H7 (cell line): ENCODE measurements at places on chromosomes 12 and 14.

- DNase-seq, result no peak
Observed at GRCh38 chr12:19201661-19202060, 72.1 kb downstream of the PLEKHA5 start.

DNA sequence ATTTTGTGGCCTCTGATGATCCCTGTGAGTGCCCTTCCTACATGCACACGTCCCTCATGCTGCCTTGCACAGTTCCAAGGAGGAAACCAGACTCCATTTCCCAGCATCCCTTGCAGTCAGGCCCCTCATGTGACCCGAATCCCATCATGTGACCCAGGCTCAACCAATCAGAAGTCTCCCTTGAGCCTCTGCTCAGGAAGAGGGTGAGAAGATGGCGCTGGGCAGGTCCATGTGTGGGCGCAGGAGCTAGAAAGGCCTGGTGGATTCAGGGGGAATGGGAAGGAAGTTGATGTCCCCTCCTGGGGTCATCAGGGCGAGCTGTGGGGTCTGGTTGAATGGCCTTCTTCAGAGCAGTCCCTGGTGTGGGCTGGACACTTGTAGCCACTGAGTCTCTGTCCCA, 240.5 kb downstream of the ADGRD1 start:
- peak; percentile 24 for DNase-seq

DNA sequence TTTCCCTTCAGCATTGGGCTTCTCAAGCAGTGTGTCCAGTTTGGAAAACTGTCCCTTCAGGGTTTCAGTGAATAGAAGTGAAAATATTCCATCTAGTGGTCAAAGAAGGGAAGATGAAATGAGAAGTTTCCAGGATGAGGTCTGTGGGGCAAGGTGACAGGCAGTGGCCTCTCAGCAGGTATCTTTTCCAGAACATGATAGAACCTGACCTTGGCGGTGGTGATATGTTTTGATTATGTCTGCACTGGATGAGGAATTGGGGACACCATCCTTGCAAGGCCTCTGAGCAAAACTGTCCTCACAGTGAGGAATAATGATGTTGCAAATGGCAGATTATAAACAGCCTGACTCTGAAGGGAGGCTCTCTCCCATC, 4.7 kb downstream of the GPX2 start:
- no peak for DNase-seq

DNA sequence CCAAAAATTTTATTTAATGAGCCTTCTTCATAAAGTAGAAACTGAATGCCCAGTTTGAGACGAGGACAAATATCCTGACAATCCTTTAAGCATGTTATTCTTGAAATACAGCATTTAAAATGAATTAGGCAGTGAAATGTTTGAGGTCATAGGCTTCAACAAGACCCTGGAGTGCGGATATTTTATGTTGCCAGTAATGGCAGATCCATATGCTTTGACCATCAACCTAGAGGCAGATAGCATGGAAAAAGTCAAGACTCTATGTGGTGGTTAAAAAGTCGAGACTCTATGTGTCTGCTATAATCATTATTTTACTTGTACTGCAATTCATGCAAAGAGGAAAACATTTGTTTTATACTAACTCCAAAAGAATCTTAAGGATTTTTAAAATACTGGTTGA, 2.0 kb upstream of the MAP4K5 start:
- no peak for DNase-seq

DNA sequence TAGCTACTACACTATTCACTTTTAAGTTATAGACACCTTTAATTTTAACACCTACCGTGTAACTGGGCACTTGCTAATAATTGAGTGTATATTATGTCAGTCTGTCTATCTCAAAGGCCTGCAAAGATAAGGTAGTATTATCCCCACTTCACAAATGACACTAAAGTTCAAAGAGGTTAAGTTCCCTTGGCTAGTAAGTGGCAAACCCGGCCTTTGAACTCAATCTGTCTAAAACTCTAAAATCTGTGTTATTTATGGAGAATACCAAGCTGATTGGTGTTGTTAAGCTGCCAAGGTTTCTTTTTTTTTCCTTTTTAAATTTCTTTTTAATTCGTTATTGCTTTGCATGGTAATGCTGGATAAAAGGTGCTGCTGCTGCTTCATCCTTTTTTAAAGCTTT, 37.7 kb downstream of the YLPM1 start:
- no peak for DNase-seq

DNA sequence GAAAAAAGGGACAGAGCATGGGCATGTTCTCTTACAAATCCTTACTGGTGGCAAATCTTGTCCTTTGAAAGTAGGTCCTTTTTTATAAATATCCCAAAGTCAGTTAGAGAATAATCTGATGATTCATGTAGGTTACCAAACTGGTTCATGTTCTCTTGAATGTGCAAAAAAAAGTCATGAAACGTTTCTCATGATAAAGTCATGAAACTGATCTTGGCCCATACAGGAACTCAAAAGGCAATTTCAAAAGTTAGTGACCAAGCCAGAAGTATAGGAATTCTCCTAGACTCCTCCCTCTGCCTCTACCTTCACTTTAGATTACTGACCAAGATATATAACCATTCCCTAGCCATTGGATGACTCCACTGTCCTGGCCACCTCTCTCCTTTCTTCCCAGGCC, 27.3 kb upstream of the SPTSSA start:
- DNase-seq, result no peak

- peak; percentile 64 for DNase-seq
Observed at GRCh38 chr14:24392325-24393091, 6.3 kb upstream of the NYNRIN start.

GRCh38 chr12:128823216-128823915, 392 bp downstream of the SLC15A4 start:
- peak; percentile 86 for DNase-seq

GRCh38 chr12:76698316-76698715, 65.6 kb upstream of the ZDHHC17 start:
- DNase-seq, result no peak

DNA sequence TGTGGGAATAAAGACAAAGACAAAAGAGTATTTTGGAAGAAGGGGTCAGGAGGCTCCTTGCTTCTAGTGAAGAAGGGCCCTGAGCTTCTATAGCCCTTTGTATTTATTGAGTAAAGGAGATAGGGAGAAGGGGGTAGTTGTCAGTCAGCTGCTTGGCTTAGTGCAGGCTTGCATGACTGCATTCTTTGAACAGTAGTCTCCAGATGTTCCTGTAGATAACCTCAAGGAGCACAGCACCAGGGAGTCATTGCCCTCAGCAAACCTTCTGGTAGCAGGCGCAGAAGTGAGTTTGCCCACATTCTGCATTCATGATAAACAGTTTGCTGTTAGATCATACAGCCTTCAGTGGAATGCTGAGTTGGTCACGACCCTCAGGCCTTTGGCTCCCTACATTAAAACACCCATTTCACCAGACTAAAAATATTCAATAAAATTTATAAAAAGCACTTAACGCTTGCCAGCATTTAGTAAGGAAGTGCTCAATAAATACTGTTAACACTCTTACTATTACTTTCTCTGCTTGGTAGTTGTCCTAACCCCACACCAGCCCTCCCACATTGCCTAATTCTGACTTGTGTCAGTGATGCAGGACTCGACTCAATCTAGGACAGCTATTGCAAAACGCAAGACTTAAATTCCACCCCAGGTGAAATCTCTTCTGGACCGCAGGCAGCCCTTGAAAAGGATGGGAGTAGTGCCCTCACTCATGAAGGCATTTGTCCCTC, 3.0 kb upstream of the DHRS4 start:
- no peak for DNase-seq

GRCh38 chr12:103505371-103506236, 9.8 kb upstream of the C12orf42 start:
- DNase-seq, result no peak

DNA sequence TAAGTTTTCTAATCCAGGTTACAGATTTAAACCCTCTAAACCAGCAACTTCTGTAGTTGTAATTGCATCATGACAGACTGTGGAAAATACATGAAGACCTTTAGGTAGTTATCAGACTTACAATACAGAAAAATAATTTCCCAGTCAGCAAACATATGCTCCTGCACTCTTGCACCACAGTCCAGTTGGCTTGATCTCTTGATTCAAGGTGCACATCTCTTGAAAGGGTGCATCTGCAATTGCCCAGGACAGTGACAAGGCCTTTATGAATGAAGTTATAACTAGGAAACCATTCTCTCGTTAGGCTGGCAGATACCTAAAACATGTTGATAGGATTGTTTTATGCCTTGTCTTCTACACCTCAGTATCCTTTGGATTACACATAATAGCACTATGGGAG, 7.6 kb downstream of the PIWIL1 start:
- no peak for DNase-seq

GRCh38 chr14:56482310-56482911, 97.2 kb upstream of the TMEM260 start:
- peak; percentile 54 for DNase-seq
